ENCODE measurements at places on chromosomes 12 and 14. TPM values are rescaled to one million over a fixed set of nuclear protein-coding genes. Genes with fewer than 3 reads are reported as not detected.

REM2 gene
- total RNA-seq = 4.5 TPM

DNA sequence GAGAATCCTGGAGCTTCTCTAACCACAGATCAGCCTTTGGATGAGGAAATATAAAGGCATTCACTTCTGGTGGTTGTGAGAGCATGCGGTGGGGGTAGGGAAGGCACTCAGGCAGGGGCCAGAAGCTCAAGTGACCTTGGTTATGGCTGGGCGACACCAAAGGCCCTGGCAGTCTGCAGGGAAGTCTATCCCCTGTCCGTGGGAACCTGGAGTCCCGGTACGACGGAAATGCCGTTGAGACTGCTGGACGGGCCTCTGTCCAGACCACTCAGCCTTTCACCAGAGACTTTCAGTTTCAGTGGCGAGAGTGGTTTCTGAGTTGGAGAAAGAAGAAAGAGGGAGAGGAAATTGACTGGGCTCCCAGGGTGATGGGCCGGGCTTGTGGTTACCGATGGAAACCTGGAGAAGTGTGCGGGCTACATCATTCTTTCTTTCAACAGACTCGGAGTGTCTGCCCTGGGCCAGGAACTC lies 20.9 kb downstream of the ISCA2 start:
- no peaks in the 10 kb centered on the region for H3K36me3 ChIP-seq
- no peak for DNase-seq
- H3K27me3 ChIP-seq = no peaks in the 10 kb centered on the region
- H3K27ac ChIP-seq = no peak overlapping the region

EGLN3 gene
- total RNA-seq = 3.8 TPM

DLST gene
- 128 TPM for total RNA-seq

CIDEB gene
- 22.8 TPM for total RNA-seq

DNA sequence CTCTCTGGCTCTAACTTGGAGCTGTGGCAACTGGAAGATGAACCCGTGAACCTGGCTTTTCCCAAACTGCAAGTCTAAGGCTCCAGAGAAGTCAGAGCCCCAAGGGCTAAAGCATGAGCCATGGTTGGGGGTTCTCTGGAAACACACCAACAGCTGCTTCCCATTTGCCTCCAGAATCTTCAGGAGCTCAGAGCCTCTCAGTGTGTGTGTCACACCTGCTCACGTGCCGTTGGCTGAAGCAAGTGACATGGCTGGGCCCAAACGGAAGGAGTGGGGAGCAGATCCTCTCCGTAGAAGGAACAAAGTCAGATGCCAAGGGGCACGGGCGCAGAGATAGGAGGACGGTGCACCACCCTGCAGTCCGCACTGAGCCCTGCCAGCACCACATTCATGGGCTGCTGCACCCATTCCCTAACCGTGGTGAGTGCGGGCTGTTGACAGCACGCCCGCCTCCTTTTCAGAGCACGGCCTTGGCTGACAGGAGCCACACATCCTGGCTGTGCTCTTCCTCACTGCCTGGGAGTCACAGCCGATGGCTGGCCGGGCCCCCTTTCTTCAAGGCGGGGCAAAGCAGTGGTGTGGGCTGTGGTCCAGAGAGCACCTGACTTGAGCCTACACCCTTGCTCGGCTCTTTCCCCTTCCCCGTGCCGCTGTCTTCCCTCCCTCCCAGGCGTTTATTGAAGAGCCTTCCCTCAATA lies 16.6 kb upstream of the TRAF3 start:
- H3K4me1 ChIP-seq = no peaks in the 10 kb centered on the region
- H3K4me3 ChIP-seq = no peak overlapping the region
- H3K27me3 ChIP-seq = no peaks in the 10 kb centered on the region
- no peak overlapping the region for H3K27ac ChIP-seq
- H3K36me3 ChIP-seq = no peaks in the 10 kb centered on the region

SCN8A gene
- total RNA-seq = 0.75 TPM

DNA sequence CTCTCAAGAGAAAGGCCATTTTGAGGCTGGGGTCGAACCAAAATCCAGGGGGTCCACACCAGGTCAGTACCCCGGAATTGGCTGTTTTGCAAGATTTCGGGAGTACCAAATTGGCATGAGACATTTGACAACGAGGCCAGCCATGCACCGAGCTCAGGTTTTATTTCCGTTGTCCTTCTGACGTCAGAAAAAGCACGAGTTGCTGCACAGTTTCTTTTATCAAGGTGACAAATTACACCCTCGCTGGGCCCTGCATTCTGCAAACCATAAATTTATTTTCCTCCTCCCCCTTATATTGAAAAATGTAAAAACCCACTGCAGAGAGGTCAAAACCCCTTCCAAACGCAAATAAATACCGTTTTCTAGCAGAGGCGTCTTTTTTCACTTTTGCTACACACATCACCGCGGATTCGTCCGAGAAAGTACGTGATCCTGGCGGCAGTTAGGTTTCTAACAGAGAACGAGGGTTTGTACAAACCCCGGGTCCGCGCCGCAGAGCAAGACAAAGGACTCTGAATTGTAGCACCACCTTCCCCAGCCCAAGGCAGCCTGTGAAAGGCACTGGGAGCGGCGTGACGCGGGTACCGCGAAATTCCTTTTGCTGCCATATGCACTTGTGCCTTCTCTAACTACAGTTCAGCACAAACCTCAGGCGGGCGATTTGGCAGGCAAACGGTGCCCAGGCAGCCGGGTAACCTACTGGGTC lies 1.8 kb downstream of the SLC38A1 start:
- DNase-seq = peak; percentile 74
- peak overlapping the region; percentile 94 for H3K4me3 ChIP-seq
- H3K27ac ChIP-seq = peak overlapping the region; percentile 99
- peaks cover 19% of the 10 kb centered on the region for H3K36me3 ChIP-seq
- H3K4me1 ChIP-seq = peaks cover 51% of the 10 kb centered on the region

GRCh38 chr14:36300337-36300736 lies 20.1 kb downstream of the MBIP start:
- peaks cover 38% of the 10 kb centered on the region for H3K36me3 ChIP-seq
- DNase-seq = no peak
- H3K4me1 ChIP-seq = no peaks in the 10 kb centered on the region
- no peaks in the 10 kb centered on the region for H3K27me3 ChIP-seq
- no peak overlapping the region for H3K4me3 ChIP-seq

AKAP3 gene
- 4.1 TPM for total RNA-seq

GRCh38 chr14:38079886-38080285 lies 127.8 kb upstream of the SSTR1 start:
- no peak overlapping the region for H3K4me3 ChIP-seq
- no peaks in the 10 kb centered on the region for H3K27me3 ChIP-seq
- no peak for DNase-seq
- peaks cover 17% of the 10 kb centered on the region for H3K4me1 ChIP-seq
- H3K27ac ChIP-seq = no peak overlapping the region

GRCh38 chr12:81350309-81350708 lies 272.4 kb downstream of the ACSS3 start:
- H3K27me3 ChIP-seq = no peaks in the 10 kb centered on the region
- no peak for DNase-seq
- H3K36me3 ChIP-seq = no peaks in the 10 kb centered on the region
- no peaks in the 10 kb centered on the region for H3K4me1 ChIP-seq

GRCh38 chr14:68047906-68048305 lies 228.3 kb downstream of the RAD51B start:
- no peaks in the 10 kb centered on the region for H3K27me3 ChIP-seq
- no peak overlapping the region for H3K27ac ChIP-seq
- no peak for DNase-seq
- H3K4me3 ChIP-seq = no peak overlapping the region
- H3K4me1 ChIP-seq = no peaks in the 10 kb centered on the region

GRCh38 chr12:56013482-56013881 lies 7.4 kb upstream of the IKZF4 start:
- DNase-seq = no peak
- H3K27me3 ChIP-seq = no peaks in the 10 kb centered on the region
- no peaks in the 10 kb centered on the region for H3K36me3 ChIP-seq
- no peak overlapping the region for H3K4me3 ChIP-seq
- H3K27ac ChIP-seq = no peak overlapping the region
- no peaks in the 10 kb centered on the region for H3K4me1 ChIP-seq

TTC6 gene
- not detected for total RNA-seq

DNA sequence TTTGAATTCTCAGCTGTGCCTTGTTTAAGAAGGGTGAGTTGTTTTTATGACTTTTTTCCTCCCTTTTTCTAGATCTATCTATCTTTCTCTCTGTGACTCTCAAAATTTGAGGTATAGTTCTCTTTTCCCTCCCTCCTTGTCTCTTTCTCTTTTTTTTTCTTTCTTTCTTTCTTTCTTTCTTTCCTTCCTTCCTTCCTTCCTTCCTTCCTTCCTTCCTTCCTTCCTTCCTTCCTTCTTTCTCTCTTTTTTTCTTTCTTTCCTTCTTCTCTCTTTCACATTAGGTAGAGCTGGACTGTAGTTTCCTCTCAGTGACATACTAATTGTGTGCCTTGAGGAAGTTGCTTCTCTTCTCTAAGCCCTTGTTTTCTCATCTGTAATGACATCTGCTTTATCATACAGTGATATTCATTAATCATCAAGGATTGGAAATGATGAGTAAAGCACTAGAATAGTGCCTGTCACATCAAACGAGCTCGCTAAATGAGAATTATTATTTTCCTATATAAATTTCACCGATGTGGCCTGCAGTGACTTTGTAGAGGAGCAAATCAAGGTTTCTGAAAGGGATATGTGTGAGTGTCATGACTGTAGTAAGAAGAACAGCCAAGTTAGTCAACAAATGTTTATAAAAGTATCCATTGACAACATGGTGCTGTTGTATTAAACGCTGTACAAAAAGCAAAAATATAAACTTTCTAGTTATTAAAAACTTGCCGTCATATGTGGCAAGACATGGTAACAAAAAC lies 78.9 kb upstream of the SLC38A2 start:
- no peak overlapping the region for H3K4me3 ChIP-seq
- H3K27ac ChIP-seq = no peak overlapping the region
- no peak for DNase-seq
- H3K36me3 ChIP-seq = no peaks in the 10 kb centered on the region
- H3K27me3 ChIP-seq = no peaks in the 10 kb centered on the region

- DNase-seq = no peak
- H3K27ac ChIP-seq = no peak overlapping the region
- no peak overlapping the region for H3K4me3 ChIP-seq
- no peaks in the 10 kb centered on the region for H3K27me3 ChIP-seq
- H3K36me3 ChIP-seq = peaks cover 12% of the 10 kb centered on the region
These were observed 4.9 kb downstream of the KHNYN start for GRCh38 chr14:24434676-24435075.

PFKM gene
- total RNA-seq = 13.5 TPM

DNA sequence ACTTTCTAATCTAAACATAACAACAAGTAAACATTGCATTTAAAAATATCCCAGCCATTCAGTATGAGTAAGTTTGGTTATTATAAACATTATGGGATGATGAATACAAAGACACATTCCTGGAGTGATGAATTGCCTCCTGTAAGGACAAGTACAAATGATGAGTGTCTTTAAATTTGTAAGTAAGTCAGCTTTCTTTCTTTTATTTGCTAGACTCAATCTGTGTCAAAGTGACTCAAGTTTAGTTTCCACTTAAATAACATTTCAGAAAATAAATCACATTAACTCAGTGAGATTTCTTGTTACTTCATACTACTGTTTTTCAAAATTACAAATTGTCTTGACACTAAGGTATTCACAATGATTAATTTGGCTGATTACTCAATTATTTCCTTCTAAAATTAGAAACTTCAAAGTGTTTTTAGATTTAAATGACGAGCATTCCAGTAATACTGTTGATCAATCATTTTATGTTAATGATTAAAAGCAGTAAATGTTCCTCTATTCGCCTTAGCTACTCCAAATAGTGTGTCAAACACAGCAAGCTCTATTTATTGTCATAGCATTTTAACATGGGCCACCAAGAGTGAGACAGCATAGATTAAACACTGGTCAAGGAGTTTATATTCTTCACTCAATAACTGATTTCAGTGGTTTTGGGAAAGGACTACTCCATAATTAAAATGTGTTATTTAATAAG lies 658.0 kb upstream of the MDGA2 start:
- H3K4me1 ChIP-seq = no peaks in the 10 kb centered on the region
- no peaks in the 10 kb centered on the region for H3K27me3 ChIP-seq
- H3K4me3 ChIP-seq = no peak overlapping the region
- DNase-seq = no peak

- H3K27ac ChIP-seq = no peak overlapping the region
- no peak for DNase-seq
- peaks cover 3% of the 10 kb centered on the region for H3K36me3 ChIP-seq
- H3K4me3 ChIP-seq = no peak overlapping the region
These were observed 27.4 kb downstream of the KTN1 start for GRCh38 chr14:55607386-55607785.

- DNase-seq = no peak
- H3K4me1 ChIP-seq = no peaks in the 10 kb centered on the region
- H3K27me3 ChIP-seq = no peaks in the 10 kb centered on the region
- H3K36me3 ChIP-seq = no peaks in the 10 kb centered on the region
- H3K27ac ChIP-seq = no peak overlapping the region
These were observed 215.8 kb downstream of the PHLDA1 start for GRCh38 chr12:75815756-75816155.

DNA sequence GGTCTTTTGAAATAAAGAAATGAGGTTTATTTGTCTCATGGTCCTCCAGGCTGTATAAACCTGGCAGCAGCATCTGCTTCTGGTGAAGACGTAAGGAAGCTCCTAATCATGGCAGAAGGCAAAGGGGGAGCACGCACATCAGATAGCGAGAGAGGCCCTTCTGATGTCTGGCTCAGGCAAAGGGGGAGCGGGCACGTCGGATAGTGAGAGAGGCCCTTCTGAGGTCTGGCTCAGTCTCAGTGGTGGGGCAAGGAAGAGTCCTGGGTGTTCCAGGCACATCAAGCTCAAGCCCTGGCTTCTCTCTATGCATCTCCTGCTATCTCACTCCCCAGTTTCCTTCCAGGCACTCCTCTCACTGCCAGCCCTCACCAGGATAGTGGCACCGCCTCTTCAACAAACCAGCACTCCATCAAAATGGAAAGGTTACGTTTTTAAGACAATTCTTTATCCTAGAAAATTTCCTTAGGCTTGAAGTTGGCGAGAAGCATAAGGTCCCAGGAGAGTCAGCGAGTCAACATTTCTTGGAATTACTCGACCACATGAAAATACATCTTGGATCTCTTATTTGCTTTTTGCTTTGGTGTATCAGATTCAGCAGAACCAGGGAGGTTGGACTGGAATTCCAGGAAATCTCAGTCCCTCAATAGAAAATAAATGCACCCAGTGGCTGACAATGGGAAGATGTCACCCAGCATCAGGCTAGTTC lies 189.6 kb upstream of the TMEM132C start:
- H3K36me3 ChIP-seq = no peaks in the 10 kb centered on the region
- DNase-seq = no peak
- H3K27me3 ChIP-seq = no peaks in the 10 kb centered on the region
- no peaks in the 10 kb centered on the region for H3K4me1 ChIP-seq
- no peak overlapping the region for H3K27ac ChIP-seq
